HL-60 (cell line): ENCODE measurements at places on chromosomes 11 and 22.

DNA sequence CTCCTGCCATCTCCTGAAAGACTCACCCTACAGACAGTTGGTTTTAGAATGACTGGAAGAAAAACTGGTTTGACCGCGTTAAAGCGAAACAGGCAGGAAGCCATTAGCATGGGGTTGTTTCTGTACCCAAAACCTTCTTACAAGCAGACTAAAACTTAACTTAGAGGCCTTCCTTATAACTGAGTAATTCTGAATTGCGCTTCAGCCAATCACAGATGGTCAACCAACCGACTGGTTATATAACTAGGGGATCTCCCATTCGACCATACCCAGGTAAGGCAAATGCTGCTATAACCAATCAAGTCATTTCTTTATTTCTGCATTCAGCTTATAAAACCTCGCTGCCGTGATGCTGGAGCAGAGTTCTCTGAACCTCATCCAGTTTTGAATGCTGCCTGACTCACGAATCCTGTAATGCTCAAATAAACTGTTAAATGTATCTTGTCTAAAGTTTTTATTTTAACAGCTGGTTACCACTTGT lies 87.8 kb upstream of the DRD2 start:
- DNase-seq, result no peak

DNA sequence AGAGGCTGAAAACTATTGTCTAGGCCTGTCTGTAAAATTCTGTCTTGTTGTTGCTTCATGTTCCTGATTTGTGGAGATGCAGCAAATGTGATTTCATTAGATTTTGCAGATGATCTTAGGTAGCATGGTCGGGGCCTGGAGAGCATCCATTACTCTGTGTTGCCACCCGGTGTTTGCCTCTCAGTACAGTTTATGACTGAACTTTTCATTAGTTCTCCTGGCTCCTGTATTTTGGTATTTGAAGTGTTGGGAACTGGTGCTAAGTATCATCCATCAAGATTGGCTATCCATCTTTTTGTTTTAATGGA lies 7.7 kb downstream of the YWHAH start:
- DNase-seq, result peak; percentile 18

- peak; percentile 25 for DNase-seq
These were observed 8.7 kb downstream of the SPTBN2 start for GRCh38 chr11:66720223-66720898.

DNA sequence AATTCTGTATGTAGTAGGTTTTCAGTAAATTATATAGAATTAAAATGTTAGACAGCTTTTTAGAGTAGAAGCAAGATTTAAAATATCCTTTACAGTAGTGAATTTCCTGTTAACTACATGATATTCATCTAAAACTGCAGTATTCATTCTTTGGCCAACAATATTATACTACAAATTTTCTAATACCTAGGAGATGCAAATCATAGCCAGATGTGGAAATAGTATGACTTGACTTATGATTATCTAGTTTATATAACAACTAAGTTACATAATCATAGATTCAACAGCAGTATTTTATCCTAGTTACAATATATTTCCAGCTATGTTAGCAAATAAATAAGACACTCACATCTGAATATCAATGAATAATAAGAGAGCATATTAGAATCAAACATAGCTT lies 163.2 kb downstream of the MSANTD4 start:
- DNase-seq, result no peak
